Fibroblast of skin of left biceps (primary cell): ENCODE measurements at places on chromosomes 3 and 15.

DNA sequence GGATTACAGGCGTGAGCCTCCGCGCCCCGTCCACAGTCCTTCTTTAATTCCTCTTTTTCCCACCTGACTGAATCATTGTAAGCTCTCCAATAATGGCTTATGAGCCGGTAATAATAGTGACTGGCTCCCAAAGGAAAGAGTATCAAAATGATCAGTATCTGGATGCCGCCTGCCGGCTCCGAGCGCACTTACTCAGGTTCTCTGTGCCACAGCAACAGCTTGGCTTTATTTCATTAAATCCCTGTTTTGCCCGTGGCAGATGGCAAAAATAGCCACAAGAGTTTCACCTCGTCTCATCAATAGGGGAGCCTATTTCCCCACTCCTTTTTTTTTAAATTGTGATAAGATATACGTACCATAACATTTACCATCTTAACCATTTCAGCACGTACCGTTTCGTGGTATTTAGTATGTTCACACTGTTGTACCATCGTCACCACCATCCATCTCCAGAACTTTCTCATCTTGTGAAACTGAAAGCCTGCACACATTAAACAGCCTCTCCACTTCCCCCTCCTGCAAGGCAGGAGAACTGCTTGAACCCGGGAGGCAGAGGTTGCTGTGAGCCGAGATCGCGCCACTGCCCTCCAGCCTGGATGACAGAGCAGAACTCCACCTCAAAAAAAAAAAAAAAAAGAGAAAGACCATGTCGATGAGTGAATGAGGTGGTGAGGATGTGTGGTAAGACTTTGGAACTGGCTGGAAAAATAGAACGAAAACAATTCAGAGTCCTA is 80.7 kb upstream of the DLG1 start:
- DNase-seq, result no peak

DNA sequence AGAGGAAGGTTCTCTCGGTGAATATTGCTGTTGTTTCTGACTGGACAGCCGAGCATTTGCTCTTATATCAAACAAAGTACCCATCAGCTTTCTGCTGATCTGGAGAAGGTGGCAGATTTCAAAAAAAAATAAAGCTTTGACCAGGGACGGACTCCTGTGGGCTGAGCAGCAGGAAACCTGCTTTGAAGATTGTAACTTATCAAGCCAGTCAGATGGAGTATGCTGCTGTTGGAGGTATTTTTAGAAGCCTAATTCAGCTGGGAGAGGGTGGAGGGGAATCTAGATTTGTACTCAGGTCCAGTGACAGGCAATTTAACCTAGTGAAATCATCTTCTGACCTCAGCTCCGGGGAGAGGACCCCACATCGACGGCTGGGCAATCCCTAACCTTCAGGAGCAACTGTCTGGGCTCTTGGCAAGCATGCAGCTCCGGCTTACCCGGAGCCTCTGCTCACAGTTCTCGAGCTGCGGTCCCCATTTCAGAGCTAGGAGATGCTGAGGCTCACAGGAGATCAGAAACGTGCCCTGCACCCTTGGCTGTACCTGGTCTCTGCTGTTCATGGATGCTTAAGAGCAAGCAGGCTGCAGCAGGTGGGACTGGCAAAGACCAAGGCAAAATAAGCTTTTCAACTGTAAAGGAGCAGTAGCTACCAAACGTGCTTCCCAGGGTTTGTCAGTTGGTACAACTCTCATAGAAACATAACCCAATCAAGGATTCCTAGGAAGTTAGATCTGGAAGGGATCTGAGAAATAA is 89.3 kb upstream of the ST8SIA2 start:
- no peak for DNase-seq

DNA sequence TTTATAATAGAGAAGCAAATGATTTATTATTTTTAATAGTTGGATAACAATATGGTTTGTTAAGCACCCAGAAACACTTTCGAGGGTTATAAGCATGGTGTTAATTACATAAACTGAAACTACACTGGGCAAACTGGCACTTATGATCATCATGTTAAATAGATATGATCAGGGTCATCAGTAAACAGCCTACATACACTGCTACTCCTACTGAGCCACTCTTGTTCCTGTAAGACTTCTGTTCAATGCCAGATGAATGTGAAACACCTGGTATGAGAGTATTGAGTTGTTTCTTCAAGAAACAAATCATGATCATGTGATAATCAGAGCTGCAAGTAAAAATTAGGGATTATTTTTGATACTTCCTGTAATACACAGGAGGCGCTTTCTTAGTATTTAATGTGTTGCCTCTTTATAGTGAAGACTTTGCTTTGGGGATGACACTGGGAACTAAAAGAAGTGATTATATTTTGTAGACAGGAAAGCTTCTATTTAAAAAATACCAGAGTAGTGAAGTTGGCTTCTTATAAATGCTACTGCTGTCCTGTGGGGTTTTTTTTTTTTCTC is 32.3 kb upstream of the UTS2B start:
- no peak for DNase-seq

DNA sequence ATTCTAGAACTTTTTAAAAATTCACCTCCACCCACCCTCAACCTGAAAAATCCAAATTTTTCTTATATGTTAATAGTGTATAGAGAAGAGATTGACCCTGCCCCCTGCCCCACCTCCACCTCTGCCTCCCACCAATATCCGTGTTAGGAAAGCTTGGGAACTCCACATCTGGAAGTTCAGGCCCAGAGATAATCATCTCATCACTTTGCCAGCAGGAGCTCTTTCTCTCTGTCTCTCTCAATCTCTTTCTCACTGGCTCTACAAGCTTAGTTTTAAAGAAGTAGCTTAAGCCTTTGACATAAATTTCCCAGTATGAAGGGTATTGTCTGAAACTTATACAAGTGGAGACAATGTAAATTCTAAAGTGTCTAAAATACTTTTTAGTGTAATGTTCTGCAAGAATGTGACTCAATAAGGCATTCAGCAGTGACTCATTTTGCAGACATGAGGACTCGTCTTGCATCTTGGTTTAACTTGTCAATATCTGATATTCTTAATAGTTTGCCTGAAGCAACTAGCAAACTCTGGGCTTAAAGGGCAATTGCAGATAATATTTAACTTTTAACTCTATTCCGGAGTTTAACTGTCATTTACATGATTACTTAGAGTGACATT is 299.8 kb upstream of the EPHA3 start:
- DNase-seq, result peak; percentile 63

DNA sequence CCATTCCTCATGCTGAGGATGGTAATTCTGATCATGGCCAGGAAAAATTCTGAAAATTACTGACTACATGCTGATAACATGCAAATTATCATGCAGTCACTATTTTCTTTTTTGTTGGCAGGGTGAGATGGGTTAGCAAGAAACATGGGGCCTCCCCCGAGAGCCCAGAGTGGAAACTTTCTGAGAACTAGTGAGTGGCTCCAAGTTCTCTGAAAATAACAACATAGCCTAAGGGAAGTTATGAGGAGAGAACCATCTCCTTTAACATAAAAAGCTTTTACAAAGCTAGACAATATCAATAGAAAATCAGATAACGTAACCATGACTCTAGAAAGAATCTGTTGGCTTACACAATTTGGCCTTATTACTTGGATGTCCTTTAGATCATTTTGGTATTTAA is 254.2 kb downstream of the PLOD2 start:
- no peak for DNase-seq

GRCh38 chr15:76139368-76140073 is 79.7 kb downstream of the TMEM266 start:
- peak; percentile 26 for DNase-seq

DNA sequence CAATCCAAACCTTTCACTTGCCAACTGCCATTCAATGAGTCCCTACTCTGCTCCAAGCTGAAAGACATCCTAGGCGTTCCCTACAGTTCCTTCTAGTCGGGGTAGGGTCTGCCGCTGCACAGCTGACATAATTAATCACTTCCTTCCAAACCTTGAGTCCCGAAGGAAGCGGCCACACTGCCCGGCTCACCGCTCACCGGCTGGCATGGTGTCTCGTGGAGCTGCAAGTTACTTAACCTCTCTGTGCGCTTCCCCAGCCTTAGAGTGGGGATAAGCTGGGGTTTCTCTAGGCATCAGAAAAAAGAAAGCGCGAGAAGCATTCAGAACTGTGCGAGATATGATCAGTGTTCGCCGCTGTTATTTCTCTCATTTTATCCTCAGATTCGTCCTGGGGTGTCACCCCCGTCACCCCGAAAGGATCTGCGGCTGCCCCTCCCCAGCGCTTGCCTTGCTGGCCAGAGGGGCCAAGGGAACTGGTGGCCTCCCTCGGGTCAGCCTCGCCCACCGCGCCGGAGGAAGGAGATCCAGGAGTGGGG is 748 bp downstream of the MRPS25 start:
- no peak for DNase-seq

GRCh38 chr3:143851331-143852017 is 3.2 kb upstream of the SLC9A9 start:
- no peak for DNase-seq

GRCh38 chr3:120280026-120280425 is 5.0 kb downstream of the GPR156 start:
- no peak for DNase-seq

DNA sequence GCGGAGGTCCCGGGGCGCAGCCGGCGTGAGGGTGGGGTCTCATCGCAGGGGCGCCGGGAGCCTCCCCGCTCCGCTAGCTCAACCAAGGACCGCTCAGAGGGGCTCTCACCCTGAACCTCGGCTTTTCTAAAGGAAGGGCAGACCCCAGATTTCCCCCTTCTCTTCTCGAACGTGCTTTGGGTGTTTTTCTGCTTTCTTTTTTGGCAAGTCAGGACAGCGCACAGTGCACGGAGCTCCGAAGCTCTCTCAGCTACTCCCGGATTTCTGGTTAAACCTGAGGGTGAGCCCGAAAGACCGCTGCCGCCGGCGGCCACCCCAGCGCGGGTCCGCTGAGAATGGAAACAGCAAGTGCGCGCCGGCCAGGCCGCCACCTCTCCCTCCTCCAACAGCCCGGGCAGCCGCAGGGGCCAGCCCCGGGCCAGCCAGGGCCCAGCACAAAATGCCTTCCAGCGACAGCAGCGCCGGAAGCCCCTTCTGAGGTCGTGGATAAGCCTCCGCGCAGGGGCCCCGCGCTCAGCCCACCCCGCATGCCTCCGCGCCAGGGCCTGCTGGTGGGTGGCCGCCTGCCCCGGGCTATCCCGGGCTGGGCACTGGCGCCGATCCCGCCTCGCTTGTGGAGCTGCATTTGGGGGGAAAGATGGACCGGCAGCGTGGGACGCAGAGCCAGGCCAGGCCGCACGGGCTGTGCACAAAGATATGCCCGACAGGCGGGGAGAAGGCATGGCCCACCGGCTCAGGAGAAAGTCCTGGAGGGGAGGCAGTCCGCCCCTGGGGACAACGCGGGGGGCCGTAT is 8.2 kb upstream of the OCA2 start:
- DNase-seq, result no peak

- no peak for DNase-seq
These were observed 16.9 kb downstream of the KLHL18 start for GRCh38 chr3:47299381-47300318.

GRCh38 chr3:52025453-52025852 is 29.8 kb upstream of the RPL29 start:
- no peak for DNase-seq

GRCh38 chr3:36652104-36652503 is 112.2 kb downstream of the DCLK3 start:
- DNase-seq, result no peak

DNA sequence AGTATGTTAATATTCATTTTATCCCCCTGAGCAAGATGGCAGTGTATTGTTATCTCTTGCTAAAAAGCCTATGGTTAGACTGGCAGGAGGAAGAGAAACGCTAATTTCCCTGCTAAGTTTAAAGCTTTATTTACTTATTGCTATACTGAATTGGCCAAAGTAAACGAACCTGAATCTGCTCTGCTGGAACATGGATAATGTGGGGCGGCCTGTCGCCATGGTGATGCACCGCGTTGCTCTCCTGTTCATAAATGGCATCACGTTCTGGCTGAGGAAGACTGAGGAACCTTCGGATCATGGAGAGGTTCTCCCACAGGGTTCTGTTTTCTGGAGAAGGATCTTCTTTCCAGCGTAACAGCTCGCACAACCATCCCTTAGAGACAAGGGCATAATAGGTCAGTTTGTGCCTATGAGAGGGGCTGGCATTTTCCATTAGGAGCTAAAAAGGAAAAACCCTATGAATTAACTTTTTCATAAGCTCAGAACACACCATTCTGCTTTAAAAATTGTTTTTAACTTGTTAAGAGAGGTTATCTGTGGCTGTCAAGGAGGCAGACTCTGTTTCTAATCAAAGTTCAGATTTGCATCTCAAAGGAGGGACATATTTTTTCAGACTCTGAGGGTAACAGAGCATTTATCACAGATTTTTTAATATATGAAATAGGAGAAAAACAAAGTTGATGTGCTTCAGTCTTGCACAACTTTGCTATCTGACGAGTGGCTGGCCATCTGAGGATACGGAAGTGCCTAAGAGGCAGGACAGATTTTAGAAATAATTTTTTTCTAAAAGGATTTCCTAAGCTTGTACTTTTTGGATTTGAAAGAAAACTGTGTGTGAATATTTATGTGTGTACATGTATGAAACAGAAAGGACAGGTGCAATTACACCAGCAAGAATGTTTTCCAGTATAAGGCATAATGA is 73.1 kb downstream of the SATB1 start:
- no peak for DNase-seq

DNA sequence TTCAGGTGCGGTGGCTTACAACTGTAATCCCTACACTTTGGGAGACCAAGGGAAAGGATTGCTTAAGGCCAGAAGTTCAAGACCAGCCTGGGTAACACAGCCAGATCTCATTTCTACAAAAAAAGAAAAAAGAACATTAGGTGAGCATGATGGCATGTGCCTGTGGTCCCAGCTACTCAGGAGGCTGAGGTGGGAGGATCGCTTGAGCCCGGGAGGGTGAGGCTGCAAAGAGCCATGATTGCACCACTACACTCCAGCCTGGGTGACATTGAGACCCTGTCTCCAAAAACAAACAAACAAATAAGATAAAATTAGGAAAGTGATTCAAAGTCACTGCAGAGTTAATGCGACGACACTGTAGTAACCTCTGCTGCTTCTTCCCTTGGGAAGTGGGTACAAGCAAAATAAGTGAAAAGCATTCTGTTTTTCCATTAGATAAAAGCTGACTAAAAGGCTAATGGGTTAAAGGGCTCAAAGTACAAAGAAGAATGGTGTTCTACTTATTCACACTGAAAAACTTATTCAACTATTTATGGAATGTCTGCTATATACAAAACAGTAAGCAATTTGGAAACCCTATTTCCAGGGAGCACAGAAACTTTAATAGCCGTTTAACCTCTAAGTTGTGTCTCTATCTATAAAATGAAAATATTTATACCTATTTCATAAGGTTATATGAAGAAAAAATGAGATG is 8.0 kb upstream of the RPS27L start:
- DNase-seq, result no peak
